Substantia nigra (tissue), 51 donors: ENCODE measurements at places on chromosomes 4 and X.

DNA sequence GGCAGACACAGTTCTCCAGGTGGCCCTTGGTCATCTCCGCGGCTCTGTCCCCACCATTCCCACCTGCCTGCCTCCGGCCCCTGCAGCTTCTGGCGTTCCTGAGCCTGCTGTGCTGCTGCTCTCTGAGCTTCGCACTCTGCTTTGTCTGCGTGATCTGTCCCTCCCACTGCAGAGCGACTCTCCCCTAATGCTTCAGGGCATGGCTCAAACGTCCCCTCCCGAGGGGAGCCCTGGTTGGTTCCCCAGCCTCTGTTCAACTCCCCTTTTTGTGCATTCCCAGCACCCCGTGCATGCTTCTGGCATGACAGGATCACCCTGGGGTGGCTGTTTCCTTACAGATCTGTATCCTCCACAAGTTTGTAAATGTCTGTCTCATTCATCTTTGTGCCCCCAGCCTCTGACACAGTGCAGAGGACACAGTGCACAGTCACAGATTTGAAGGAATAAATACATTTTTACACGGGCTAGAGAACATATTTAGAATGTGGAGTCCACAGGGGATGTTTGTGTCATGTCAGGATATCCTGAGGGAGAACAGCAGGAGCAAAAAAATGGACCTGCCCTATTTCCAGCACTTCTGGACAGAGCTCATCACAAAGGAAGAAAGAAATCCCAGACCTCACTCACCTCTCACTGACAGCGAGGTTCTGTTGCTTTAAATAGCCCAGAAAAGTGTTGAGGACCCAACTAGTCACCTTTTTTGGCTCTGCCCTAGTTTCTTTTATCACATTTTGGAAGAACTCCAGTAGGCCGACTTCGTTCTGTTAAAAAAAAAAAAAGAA, 72.6 kb downstream of the GATB start:
- DNase-seq, result no peak

GRCh38 chr4:88533937-88534750, 10.6 kb upstream of the PYURF start:
- no peak for DNase-seq

GRCh38 chr4:92307866-92308265, 4.1 kb downstream of the GRID2 start:
- DNase-seq, result no peak

GRCh38 chr4:116724249-116724648, 361.1 kb downstream of the TRAM1L1 start:
- DNase-seq, result no peak

DNA sequence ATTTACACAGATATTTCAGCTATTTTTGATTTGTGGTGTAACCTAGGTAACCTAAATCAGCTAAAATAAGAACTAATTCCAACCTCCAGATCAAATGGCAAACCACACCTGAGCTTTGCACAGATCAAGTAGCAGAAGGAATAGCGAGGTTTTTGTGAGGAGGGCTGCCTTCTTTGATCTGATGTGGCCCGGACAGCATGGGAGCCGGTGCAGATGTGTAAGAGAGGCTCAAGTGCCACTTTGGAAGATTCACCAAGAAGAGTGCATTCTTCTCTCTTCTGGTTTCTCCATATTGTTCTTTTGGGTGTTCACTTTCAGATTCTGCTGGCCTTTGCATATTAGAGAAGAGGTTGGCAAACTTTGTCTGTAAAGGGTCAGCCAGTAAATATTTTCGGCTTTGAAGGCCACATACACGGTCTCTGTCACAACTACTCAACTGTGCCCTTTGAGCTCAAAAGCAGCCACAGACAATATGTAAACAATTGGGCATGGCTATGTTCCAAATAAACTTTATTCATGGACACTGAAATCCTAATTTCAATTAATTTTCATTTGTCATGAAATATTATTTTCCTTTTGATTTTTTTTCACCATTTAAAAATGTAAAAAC, 78.9 kb upstream of the FAM9C start:
- no peak for DNase-seq

DNA sequence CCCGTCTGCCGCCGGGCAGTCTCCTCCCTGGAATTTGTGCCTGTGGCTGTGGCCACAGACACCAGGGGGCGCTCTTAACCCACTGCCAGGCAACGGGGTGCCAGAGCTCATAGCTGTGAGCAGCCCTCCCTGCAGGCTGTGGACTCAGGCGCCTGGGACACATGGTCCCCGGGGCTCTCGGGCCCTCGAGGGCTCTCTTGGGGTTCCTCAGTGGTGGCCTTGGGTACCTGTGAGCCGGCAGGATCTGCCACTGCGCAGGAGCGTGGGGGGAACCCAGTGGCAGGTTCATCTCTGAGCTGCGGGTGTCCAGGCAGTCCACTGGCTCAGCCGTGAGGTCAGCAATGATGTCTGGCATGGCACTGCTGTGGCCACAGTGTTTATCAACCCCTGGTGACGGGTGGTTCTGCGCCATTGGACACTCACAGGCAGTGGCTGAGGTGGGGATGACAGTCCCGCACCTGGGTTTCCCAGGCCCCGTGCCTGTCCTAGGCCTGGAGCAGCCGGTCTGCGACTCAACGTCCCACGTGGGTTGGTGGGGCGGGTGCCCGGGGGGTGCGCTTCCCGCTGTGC, 37.2 kb downstream of the PCGF3 start:
- DNase-seq, result peak; percentile 39

- DNase-seq, result no peak
These were observed 112.2 kb downstream of the NAA11 start for GRCh38 chr4:79213702-79214101.

GRCh38 chr4:80058740-80059139, 14.3 kb downstream of the ANTXR2 start:
- DNase-seq, result no peak

DNA sequence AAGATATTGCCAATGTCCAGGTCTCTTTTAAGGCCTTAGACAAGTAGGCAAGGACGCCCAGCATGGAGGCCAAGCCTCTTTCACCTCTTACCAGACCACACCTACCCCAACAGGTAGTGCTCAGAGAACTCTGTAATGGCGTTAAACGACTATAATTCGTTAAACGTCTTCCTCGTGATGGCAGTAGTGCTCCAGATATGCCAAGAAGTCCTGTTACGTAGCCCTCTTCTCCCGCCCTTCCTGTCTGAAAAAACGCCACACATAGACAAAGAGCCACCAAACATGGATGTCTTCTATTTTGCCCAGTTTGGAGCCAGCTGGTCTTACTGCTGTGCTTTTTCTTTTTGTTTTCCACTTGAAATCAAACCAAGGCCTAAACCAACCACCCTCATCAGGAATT, 190.7 kb downstream of the OR13H1 start:
- peak; percentile 77 for DNase-seq

DNA sequence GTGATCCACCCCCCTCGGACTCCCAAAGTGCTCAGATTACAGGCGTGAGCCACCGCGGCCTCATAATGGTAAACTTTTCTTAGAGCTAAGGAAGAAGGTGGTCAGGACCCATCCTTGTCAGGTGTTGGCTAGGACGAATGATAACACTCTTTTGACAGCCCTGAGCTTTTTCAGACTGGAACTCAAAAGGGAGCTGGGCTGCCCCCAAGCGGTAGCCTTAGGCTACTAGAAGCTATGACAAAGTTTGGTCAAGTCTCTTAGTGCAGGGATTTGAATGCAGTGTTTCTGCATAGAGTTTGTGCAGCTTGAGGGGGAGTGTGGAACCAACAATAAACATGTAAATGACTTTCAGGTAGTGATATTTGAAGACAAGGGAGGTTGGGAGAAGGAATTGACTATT, 11.8 kb upstream of the HSD17B10 start:
- DNase-seq, result peak; percentile 3

- DNase-seq, result no peak
These were observed 71.6 kb upstream of the MAB21L2 start for GRCh38 chr4:150510176-150510865.

GRCh38 chr4:10023050-10023419, 1.7 kb upstream of the SLC2A9 start:
- DNase-seq, result no peak

- DNase-seq, result no peak
These were observed 303.5 kb upstream of the ARSJ start for GRCh38 chr4:114282937-114283336.

DNA sequence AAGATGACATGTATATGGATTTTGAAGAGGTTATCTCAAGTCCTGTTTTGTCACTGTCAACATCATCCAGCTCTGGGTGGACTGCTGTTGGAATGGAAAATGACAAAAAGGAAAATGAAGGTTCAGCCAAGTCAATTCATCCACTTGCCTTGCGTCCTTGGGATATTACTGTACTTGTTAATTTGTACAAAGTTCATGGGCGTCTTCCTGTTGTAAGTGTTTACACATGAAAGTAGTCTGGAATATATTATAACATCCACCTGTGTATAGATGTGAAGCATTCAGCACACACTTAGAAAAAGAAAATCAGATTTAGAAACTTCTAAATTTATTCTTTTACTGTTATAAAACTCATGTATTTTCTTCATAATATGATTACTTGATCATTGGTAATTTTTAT, 67.2 kb downstream of the BLTP1 start:
- DNase-seq, result no peak

DNA sequence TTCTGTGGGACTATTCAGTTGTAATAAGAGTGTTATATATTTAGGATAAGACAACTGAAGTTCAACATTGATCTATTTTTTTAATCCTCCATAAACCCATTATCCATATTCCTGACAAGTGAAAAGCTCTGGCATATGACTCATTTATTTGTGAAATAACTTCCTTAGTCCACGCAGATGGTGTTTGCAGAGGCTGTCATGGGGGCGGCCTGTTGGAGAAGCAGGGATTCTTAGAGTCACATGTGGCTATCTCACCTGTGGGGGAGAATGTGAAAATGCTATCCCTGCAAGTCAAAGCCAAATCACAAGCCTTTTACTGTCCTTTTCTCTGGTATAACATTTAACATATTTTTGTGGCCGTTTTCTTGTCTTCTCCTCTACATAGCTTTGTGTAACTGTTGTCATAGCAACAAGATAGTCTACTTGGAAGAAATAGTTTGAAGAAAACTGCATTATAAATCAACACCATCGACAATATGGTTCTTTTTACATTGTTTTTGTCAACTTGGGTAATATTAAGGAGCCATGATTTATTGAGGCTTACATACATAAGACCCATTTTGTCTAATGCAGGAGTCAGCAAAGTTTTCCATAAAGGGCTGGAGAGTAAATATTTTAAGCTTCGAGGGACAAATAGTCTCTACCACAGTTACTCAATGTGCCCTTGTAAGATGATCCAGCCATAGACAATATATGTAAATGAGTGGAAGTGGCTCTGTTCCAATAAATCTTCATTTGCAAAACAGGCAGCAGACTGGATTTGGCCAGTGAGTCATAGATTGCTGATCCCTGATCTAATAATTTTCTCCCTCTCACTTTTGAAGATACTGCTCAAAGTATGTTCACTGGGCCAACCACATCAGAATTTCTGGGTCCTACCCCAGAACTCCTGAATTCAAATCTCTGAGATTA, 395.0 kb downstream of the DTHD1 start:
- no peak for DNase-seq

- no peak for DNase-seq
These were observed 89.6 kb downstream of the EGF start for GRCh38 chr4:110002326-110002725.

- DNase-seq, result no peak
These were observed 1.3 kb downstream of the BGN start for GRCh38 chrX:153495903-153496589.

GRCh38 chr4:1792832-1793495, at the start of gene FGFR3:
TSS of gene FGFR3 (plus strand) at chr4:1793293. CDS start at chr4:1793935, 642 bp downstream.
- no peak for DNase-seq

- no peak for DNase-seq
These were observed at the start of gene RAB33B for GRCh38 chr4:139454111-139455045. TSS of gene RAB33B (plus strand) at chr4:139454121. CDS start at chr4:139454196, 75 bp downstream.

DNA sequence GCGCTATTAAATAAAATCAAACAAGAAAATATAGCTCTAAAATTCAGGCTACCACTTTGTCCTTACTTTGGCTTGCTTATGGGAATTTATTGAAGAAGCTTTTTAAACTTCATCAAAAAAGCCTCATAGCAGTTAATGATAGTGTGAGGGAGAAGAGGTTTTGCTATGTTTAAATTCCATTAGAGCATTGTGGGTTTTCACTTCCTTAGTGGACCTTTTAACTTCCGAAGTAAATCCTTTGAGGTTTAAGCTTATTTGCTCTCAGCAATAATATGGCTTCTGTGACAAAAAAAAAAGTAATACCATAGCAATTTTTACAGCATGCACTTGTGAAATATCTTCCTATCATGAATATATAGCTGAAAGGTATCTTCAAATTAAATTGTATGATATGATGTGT, 120.2 kb upstream of the NDST4 start:
- DNase-seq, result no peak

- no peak for DNase-seq
These were observed 47.5 kb upstream of the NKX1-1 start for GRCh38 chr4:1453731-1454130.

DNA sequence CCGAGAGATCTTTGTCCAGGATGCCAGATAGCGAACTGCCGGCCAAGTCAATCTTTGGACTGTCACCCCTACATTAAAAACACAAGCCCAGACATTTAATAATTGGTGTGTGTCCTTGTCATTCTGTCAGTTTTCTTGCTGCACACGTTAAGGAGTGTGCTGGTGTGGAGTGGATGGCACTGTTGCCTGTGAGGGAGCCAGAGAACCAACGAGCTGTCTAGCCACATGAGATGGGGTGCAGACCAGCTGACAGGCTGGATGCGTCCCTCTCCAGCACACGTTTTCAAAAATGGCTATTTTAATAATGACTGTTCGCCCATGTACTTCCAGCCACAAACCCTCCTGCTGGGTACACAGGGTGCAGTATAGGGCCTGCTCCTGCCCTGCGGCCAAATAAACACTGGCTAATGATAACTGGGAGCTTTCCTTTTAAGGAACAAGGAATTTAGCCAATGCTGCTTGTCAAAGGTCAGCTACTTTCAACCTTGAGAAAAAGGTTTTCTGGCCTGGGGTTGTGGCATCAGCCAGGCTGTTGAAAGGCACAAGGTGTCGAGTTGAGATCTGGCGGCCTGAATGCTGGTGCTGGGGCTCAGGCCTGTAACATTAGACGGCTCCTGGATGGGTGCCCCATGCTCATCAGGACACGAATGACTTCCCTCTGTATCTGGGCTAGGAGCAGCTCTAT, 54.0 kb upstream of the MAP3K15 start:
- DNase-seq, result no peak

- DNase-seq, result no peak
These were observed 51.5 kb upstream of the TBC1D9 start for GRCh38 chr4:140807491-140808252.

DNA sequence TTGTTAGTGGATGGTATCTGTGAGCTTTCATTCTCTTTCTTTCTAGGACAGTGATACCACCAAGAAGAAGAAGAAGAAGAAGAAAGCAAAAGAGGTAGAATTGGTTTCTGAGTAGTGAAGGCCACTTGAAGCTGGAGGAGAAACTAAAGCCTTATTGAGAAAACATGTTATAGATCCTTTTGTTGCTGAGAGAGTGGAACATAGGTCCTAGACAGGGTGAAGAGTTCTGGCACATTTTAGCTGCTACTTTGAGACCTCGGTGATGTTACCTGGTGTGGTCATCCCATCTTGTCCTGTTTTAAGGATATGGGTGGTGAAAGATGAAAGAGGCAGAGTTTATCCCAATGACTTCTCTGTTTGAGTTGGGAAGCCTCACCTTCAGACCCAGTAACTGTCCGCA, 14.1 kb downstream of the DKC1 start:
- DNase-seq, result no peak
